ENCODE measurements at places on chromosomes 4 and X.

DNA sequence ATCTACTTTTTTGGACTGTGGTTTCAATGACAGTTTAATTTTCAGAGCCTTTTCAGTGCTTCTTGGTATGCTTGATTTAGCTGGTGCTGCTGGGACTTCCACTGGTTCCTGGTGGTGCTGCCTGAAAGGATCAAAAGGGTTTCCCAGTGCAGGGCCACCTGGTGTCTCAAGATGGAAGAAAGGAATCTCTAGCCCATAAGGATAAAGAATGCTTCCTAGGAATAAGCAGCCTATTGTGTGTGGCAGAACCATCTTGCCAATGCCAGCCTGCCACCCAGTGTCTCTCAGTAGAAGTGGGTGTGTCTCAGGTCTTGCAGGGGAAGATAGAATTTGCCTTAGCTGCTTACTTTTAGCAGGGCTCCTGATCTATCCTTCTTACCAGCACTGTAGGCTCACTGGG, 15.0 kb upstream of the RAI2 start:
- no peak overlapping the region for H3K4me3 ChIP-seq
- no peak for DNase-seq
- H3K36me3 ChIP-seq: no peaks in the 10 kb centered on the region
- H3K4me1 ChIP-seq: no peaks in the 10 kb centered on the region

- no peaks in the 10 kb centered on the region for H3K27me3 ChIP-seq
- H3K36me3 ChIP-seq: no peaks in the 10 kb centered on the region
Measured at GRCh38 chrX:57596109-57596508, 4.3 kb downstream of the ZXDB start.

GRCh38 chr4:113292371-113293042, 243.1 kb downstream of the ANK2 start:
- no peaks in the 10 kb centered on the region for H3K4me1 ChIP-seq
- peak overlapping the region; percentile 64 for H3K27ac ChIP-seq
- H3K36me3 ChIP-seq: no peaks in the 10 kb centered on the region
- no peaks in the 10 kb centered on the region for H3K27me3 ChIP-seq
- no peak for DNase-seq

GRCh38 chr4:43014256-43014655, 121.7 kb downstream of the GRXCR1 start:
- no peaks in the 10 kb centered on the region for H3K27me3 ChIP-seq
- no peaks in the 10 kb centered on the region for H3K36me3 ChIP-seq
- DNase-seq: no peak
- no peak overlapping the region for H3K27ac ChIP-seq

GRCh38 chr4:86554646-86555045, 39.5 kb upstream of the PTPN13 start:
- no peaks in the 10 kb centered on the region for H3K27me3 ChIP-seq
- H3K4me1 ChIP-seq: peaks cover 6% of the 10 kb centered on the region
- H3K4me3 ChIP-seq: no peak overlapping the region

GRCh38 chrX:110407910-110408545, 49.4 kb downstream of the RTL9 start:
- H3K36me3 ChIP-seq: no peaks in the 10 kb centered on the region
- no peak overlapping the region for H3K4me3 ChIP-seq
- DNase-seq: no peak
- no peak overlapping the region for H3K27ac ChIP-seq
- H3K27me3 ChIP-seq: no peaks in the 10 kb centered on the region

GRCh38 chrX:31679861-31680260, 608.0 kb upstream of the FTHL17 start:
- H3K36me3 ChIP-seq: no peaks in the 10 kb centered on the region
- no peak overlapping the region for H3K4me3 ChIP-seq
- no peaks in the 10 kb centered on the region for H3K4me1 ChIP-seq
- H3K27ac ChIP-seq: no peak overlapping the region
- no peaks in the 10 kb centered on the region for H3K27me3 ChIP-seq
- DNase-seq: no peak

DNA sequence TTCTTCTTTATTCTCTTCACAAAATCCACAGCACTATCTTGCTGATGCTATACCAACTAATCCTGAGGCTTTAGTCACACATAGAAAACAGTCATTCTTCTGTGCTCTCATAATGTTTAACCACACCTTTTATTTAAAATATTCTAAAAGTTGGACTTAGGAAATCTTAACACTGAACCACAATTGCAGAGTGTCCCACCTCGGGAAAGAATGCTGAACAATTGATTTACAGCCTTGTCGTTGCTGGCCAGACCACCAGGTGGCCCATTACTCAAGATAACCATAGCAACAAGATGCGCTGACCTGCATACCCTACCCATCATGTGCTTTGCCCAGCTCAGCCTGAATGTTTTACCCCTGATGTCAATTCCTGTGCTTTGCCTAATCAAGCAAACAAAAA, 100.8 kb downstream of the ARSJ start:
- DNase-seq: no peak
- H3K27ac ChIP-seq: no peak overlapping the region
- H3K36me3 ChIP-seq: no peaks in the 10 kb centered on the region
- no peaks in the 10 kb centered on the region for H3K4me1 ChIP-seq
- no peak overlapping the region for H3K4me3 ChIP-seq

DNA sequence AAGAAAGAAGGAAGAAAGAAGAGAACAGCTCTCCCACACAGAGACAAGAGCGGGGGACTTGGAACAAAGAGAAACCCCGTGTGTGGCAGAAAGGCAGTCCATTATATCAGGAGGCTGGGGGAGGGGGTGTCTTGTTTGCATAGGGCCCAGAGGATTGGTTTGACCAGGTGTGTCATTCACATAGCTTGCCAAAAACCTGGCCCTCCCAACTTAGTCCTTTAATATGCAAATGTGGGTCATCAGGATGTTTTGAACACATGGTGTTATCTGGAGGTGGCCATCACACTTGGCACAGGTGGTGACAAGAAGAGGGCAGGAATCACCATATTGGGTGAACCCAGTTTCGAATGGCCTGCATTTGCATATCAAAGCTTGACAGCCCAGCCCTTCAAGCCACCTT, 111.7 kb downstream of the LINC00632 start:
- no peaks in the 10 kb centered on the region for H3K36me3 ChIP-seq
- no peaks in the 10 kb centered on the region for H3K4me1 ChIP-seq
- no peak overlapping the region for H3K4me3 ChIP-seq
- H3K27me3 ChIP-seq: no peaks in the 10 kb centered on the region
- no peak overlapping the region for H3K27ac ChIP-seq
- no peak for DNase-seq

DNA sequence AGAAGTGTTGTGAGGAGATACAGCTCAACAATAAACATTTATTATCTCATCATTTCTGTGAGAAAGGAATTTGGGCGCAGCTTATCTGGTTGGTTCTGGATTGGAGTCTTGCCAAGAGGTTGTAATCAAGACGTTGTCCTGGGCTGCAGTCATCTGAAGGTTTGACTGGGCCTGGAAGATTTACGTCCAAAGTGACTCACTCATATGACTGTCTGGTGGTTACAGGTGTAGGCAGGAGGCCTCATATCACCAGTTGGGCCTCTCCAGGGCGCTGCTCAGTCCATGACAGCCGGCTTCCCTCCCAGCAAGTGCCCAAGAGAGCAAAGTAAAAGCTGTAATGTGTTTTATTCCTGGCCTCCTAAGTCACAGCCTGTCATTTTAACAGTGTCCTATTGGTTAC, 106.3 kb downstream of the USP46 start:
- no peaks in the 10 kb centered on the region for H3K36me3 ChIP-seq
- H3K4me1 ChIP-seq: no peaks in the 10 kb centered on the region
- no peaks in the 10 kb centered on the region for H3K27me3 ChIP-seq
- DNase-seq: no peak
